LHCN-M2 (cell line): ENCODE measurements at places on chromosomes 11 and 22. TPM values are rescaled to one million over a fixed set of nuclear protein-coding genes. Genes with fewer than 3 reads are reported as not detected.

GRCh38 chr22:43014316-43014868 lies 557 bp downstream of the PACSIN2 start:
- peak; percentile 56 for DNase-seq

DNA sequence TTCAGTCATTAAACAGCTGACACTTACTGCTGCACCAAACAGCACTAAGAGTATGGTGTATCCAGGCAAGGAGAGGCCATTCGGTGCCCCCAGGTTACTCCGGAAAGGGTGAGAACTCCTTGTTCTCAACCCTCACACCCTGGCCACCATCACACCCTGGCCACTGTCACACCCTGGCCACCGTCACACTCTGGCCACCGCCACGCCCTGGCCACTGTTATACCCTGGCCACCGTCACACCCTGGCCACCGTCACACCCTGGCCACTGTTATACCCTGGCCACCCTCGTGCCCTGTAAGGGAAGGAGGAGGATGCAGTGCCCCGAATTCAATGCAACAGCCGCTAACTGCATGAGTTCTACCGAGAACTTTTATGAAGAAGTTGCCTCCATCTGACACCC lies 644.4 kb downstream of the TBC1D22A start:
- no peak for DNase-seq

Gene MS4A12
- total RNA-seq = 1.4 TPM in 1 of 2 replicates, not detected in the other

DNA sequence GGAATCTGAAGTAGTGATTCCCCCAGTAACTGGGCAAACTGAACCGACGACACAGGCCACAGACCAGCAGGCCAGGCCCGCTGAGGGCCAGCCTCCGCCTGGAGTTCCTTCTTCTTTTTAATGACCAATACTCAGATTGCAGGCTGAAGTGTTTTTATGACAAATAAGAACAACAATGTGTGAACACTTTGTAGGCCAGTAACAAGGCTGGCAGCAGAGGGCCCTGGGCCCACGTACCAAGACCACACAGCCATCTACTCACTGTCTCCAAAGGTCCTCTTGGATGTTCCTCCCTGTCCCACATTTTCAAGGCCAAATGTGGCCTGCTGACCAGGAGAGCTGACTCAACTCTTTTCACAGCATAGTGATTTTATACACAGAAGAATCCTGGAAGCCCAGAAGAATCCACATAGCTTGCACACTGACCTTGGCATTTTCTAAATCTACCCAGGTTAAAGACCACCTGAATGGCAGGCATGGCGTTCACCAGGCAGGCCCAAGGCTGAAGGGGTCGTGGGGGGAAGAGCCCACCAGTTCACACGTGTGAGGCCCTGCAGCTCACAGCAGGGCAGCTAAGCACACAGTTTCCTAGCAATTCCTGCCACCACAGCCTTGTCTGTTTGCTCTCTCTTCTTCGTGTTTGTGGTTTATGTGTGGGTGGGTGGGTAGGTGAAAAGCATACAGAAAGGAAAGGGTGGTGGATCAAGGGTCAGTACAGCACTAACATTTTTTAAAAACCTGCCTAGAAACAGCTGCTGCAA lies 13.3 kb downstream of the SMCO4 start:
- peak; percentile 15 for DNase-seq

Gene CYP2D6
- 0.17 TPM in 1 of 2 replicates, not detected in the other for total RNA-seq

DNA sequence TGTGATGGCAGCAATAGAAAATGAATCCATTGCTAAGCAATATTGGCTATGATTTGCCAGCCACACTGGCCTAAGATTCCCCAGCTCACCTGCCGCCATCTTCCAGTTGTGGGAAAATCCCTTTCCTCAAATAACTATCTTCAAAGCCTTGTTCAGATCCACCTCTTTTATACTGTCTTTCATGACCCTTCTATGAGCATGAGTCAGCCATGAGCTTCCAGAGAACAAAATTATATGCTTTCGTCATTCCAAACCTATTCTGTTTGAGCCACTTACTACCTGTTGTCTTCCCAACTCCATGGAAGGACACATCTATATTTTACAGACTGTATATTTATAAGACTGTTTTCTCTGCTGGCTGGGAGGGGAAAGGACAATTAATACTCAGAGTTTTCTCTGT lies 25.0 kb upstream of the PRSS23 start:
- DNase-seq = no peak

GRCh38 chr11:94925422-94926270 lies 47.7 kb downstream of the CWC15 start:
- DNase-seq = no peak

Gene TRIM29
- not detected in 2 replicates for total RNA-seq

Gene MYO18B
- total RNA-seq = 10.7 and 18.8 TPM in 2 replicates
